ENCODE measurements at places on chromosomes 11 and 22.

- no peak for DNase-seq
Observed at GRCh38 chr11:19493446-19494213, 219.0 kb upstream of the NAV2 start.

- DNase-seq: peak; percentile 5
Observed at GRCh38 chr11:79896258-79896657, 455.4 kb upstream of the TENM4 start.

DNA sequence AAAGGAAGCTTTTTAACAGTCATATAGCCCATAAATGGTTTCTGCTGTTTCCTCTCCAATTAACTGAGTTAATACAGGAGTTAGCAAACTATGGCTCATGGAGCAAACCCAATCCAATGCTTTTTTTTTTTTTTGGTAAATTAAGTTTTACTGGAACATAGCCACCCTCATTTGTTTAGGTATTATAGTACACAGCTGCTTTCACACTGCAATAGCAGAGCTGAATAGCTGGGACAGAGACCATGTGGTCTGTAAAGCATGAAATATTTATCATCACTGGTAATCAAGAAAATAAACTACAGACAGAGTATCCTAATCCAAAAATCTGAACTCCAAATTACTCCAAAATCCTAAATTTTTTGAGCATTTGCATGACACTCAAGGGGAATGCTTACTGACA is 53.7 kb downstream of the RDX start:
- no peak for DNase-seq

DNA sequence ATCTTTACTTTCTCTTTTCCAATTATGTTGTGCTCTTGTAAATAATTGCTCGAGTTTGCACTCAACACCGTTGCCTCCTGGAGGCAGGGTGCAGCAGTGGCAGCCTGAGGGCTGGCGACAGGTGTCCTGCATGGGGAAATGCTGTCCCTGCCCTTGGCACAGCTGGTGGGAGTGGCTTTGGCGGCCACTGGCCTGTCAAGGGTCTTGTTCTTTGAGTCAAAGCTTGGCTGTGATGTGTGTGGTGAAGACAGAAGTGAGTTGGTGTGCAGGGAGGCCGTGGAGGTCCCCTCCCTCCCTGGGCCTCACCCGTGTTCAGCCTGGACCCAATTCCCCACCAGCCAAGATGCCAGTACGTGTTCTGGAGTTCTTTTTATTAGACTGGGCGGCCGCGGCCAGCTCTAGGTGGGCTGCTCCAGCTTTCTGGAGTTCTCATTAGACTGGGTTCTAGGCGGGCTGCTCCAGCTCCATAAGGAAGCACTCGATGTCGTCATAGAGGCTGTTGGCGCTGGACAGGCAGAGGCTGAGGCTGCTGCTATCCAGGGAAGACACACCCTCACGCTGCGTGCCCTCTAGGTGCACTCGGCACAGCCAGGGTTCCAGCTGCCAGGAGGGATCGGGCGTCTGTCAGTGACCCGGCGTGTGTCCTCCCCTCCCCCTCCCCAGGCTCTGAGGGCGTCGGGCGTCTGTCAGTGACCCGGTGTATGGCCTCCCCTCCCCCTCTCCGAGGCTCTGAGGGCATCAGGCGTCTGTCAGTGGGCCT is 3.4 kb downstream of the IRF7 start:
- DNase-seq: no peak

- no peak for DNase-seq
Observed at GRCh38 chr11:62599901-62600300, 1.8 kb downstream of the MTA2 start.

DNA sequence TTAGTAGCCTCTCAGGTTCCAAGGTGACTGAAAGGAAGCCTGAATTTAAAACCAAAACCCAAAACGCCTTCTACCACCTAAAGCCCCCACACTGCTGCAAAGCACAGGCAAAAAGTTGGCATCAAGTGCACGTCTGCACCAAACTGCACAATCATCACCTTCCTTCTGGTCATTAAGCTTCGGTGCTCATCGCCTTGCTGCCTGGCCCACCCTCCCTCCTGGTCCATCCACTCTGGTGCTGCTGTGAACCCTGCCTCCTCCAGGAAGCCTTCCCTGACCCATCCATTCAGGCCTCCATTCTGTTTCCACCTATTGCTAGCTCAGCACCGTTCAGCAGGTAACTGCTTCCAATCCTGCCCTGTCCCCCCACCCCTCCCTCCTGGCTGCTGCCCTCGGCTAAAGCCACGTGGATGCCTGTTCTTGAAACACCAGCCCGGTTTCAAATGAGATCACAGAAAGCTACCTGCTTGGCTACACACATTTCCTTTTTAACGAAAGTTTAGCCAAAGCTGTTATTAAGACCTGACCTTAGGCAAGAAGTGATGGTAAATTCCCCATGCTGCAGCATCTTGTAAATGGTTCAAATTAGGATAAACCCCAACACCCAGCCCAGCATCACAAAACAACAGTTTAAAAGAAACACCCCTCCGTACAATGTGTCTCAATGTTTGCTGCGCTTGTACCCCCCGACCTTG is 53.8 kb upstream of the CD5 start:
- DNase-seq: no peak
